ENCODE measurements at places on chromosomes 1 and 21.

DNA sequence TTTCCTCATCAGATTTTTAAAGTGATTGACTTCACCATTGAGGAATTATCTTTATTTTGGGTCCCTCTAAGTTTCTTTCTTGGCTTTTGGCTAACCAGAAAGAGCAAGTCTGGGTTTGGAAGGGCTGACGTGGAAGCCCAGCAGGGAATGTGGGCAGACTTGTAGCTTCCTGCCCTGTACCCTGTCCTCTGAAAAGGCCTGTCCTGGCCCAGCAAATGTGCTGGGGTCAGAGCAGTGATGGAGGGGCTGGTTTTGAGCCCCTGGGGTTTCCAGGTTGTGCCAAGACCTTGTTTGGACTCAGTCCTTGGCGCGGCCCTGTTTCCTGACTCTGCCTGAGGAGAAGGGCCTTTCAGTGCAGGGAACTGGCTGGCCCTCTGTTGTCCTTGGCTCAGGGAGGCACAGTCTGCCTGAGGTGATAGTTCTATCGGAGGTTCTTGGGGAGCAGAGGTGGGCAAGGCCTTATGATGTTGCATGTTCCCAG is 72.1 kb downstream of the UCK2 start:
- DNase-seq: peak; percentile 80

GRCh38 chr1:15952317-15953258 is 23.3 kb downstream of the ZBTB17 start:
- no peak for DNase-seq

GRCh38 chr1:76068953-76069561 is 5.5 kb upstream of the ST6GALNAC3 start:
- DNase-seq: no peak

- DNase-seq: peak; percentile 63
Measured at GRCh38 chr1:207218512-207219362, 102.7 kb upstream of the CD55 start.

- no peak for DNase-seq
Measured at GRCh38 chr1:38628241-38628640, 231.3 kb downstream of the RRAGC start.
